Stimulated activated CD4-positive, alpha-beta T cell treated with anti-CD3 and anti-CD28 coated beads, Interleukin-12 subunit alpha, Interleukin-12 subunit beta, amount 100 ng/mL, for 4 hours (primary cell): ENCODE measurements at places on chromosomes 5 and 9.

DNA sequence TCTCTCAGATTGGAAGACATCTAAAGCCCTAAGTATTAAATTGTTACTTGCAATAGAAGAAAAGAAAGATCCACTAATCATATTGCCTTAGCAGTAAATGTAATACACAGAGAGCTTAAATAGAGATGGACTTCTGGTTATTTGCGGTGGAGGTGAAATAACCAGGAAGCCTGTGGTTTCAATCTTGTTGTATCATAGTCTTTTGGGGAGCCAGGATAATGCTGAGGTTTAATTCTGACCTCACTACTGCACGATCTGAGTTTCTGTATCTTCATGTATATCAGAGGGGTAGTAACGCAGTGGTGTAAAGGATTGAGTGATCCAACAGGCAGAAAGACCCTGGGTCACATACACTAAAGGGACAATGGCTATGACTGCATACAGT lies 71.7 kb downstream of the ANKRD55 start:
- DNase-seq, result no peak

- no peak for DNase-seq
Observed at GRCh38 chr5:63596254-63596653, 366.0 kb downstream of the HTR1A start.

DNA sequence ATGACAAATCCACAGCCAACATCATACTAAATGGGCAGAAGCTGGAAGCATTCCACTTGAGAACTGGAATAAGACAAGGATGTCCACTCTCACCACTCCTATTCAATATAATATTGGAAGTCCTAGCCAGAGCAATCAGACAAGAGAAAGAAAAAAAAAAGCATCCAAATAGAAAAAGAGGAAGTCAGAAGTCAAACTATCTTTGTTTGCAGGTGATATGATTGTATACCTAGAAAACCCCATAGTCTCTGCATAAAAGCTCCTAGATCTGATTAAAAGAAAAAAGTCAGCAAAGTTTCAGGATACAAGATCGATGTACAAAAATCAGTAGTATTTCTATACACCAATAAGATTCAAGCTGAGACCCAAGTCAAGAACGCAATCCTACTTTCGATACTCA lies 66.1 kb downstream of the OSMR start:
- DNase-seq, result no peak

DNA sequence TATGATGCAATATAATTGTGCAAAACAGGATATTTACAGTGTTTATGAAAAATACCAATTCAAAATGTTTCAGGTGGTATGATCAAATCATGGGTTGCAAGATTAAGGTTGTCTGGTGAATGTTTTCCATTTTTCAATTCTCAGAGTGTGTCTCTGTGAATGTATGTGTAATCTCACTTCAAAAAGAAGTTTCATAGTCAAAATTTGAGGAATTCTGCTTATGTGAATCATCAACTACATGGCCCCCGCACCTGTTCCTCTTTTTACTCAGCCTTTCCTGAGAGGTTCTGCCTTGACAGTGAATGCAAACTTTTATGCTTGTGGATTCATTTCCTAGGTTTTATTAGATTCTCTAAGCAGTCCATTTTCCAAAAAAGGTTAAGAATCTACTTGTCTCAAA lies 32.1 kb downstream of the KCTD16 start:
- DNase-seq, result no peak

GRCh38 chr9:135287627-135288026 lies 192.0 kb upstream of the PPP1R26 start:
- no peak for DNase-seq
